Naive thymus-derived CD8-positive, alpha-beta T cell (primary cell): ENCODE measurements at places on chromosomes 2 and 18.

DNA sequence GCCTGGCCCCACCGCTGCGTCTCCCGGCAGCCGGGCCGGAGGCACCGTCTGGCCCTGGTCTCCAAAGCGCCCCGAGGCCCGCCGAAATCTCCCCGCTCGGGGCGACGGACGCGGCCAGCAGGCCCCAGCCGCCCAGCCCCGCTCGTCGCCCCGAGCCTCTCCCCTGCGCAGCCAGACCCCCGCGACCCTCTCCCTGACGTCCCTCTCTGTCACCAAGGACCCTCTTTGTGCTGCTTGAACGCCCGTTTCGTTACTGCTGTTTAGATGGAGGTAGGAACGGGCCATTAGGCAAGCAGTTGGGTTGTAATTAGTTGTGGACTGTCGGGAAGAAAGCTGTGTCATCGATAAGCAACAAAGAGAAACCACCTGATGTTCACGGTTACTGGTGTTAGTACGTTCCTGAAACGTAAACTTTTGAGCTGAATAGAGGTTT lies 686 bp downstream of the UBXN4 start:
- peak; percentile 48 for DNase-seq

DNA sequence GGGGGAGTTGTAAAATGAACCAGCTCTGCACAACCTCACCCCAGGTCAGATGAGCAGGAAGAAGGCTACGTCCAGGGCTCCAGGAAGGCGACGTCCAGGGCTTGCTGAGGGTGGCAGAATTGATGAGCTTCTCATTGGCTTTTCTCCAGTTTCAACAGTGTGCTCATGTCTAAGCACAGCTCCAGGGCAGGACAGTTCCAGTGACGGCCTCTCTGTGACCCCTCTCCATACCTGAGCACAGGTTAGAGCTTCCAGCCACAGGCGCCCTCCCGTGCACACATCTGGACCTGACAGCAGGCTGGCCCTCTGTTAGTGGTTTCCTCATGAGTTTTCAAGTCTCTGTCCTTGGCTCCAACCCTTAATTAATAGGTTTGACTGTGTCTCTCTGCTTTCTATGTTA lies 327.6 kb downstream of the ZNF516 start:
- no peak for DNase-seq

- DNase-seq, result peak; percentile 61
Measured at GRCh38 chr2:112996635-112997034, 8.6 kb upstream of the IL36A start.

- no peak for DNase-seq
Measured at GRCh38 chr2:134988994-134989605, 58.1 kb downstream of the MAP3K19 start.

DNA sequence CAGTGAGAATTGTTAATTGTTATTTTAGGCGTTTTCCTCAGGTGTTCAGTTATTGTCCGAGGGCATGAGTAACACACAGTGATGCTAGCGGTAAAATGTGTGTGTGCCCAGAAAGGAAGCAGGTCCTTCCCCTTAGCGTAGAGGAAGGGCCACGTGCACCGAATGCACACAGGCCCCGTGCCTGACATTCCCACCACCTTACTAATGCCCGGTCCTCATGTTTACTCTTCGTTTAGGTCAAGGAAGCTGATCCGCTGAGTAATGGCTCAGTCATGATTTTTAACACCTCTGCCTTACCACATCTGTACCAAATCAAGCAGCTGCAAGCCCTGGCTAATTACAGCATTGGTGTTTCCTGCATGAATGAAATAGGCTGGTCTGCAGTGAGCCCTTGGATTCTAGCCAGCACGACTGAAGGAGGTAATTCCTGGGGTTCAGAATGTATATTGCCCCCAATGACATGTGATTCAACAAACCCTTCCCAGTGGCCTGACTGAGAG lies 76.7 kb downstream of the MERTK start:
- DNase-seq, result no peak

- DNase-seq, result no peak
Measured at GRCh38 chr2:134011936-134012586, 241.8 kb upstream of the MGAT5 start.

DNA sequence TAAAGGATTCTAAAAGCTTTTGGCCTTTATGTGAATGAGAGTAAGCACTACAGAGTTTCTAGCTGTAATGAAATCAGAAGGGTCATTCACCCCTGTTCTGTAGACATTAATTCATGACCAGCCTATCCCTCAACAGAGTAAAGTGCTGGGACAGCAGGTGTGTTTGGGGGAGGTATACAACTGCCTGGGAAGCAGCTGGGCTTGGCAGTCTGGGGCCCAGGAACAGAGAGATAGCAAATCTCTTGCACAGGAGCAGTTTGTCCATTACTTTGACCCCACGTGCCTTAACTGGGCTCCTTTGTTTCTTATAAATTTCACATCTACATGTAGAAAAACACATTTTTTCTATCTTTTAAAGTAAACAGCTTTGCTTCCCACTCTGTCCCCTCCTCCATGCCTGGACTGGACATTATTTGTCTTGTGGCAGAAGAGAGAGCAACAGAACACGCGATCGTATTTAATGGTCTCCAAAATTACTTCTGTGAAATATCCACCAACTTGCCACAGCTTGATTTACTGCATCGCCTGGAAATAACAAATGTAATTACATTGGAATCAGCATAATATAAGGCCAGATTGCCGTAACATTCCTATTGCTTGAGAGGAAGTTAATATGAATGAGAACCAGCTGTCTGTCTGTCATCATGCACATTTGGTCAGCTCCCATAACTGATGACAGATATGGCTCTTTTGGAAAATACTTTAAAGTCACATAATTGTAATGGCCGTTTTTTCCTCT lies 263.8 kb downstream of the RBM43 start:
- DNase-seq, result no peak

DNA sequence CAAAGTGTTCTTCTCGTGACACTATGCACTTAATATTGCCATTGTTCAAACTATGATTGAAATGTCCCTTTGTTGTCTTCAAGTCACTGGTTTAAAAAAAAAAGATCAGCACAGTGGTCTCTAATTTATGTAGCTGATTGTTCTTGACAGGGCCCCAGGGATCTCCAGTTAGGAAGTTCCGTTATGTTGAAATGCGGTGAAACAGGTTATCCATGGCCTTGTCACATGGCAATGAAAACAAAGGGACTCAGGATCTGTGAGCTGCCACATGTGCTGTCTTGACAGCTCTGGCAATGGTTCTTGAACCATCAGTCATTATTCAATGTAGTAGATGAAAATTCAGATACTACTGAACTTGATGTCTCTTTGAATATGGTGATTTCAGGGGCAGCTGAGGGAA lies 147.4 kb downstream of the SETBP1 start:
- DNase-seq, result no peak
